ENCODE measurements at places on chromosomes 5 and 9.

- DNase-seq: no peak
Measured at GRCh38 chr9:17536027-17536426, 42.8 kb upstream of the SH3GL2 start.

DNA sequence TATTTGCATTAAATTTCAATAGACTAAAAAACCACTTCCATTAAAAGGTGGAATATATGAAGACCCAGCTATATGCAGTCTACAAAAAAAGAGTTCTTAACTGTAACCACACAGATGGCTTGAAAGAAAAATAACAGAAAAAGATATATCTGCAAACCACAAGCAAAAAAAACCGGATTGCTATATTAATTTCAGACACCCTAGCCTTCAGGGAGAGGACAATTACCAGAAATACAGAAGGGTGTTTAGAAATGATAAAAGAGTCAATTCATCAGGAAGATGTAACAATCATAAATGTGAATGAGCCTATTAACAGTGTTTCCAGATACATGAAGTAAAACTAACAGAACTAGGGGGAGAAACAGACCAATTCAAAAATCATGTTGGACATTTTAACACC lies 56.9 kb upstream of the SMIM23 start:
- no peak for DNase-seq

DNA sequence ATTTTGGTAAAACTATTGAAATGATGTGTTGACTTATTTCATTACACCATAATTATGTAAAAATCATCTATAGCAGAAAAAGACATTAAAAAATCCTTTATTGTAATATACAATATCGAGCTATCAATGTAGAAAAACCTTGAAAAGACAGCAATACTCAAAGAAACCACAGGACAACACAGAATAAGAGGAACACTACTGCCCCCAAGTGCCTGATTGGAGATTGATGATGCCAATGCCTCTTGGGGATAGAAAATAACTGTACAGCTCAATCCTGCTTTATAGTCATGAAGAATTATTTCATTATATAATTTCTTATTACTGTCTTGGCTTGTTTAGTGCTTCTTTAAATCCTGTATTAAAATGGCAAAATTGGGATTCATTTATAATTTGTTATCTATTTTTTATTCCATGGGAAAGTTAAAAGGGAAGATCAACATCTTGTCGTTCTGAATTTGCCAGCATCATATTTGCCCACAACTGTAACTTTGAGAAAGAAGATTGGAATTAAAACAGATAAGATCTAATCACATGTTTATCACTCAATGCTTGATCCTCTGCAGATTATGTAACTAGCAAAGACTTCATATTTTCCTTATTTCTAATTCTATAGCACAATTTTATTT lies 337.5 kb downstream of the CDH9 start:
- peak; percentile 26 for DNase-seq

DNA sequence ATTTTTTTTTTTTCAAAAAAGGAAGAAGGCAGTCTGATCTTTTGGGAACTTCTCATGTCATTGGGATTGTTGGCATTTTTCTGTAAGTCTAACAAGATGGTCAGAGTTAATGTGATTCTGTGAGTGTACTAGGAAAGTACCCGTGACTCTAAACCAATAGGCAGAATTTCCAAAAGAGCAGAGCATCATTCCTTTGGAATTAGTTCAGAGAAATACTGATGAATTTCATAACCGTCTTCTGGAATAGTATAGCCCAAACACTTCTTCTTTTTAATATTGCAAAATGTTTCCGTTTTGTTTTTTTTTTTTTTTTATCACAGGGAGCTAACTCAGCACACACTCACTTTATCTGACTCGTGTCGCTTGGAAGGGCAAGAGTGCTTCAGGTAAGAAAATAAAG lies 407.4 kb downstream of the DTWD2 start:
- DNase-seq: no peak

DNA sequence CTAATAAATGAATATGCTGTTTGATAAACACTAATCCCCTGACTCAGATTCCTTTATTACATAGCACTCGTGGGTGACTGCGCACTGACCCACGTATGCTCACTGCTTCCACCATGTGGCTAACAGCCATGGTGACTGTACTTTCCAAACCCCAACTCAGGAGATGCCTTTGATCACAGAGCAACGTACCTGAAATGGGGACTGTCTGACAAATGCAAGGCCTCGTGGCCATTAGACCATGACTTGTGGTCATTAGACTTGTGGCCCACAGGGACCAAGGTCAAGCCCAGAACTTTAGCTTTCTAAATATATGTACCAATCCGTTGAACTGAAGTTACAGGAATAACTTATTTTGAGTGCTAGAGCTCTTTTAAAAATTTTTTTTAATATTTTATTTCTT lies 46.6 kb downstream of the CYFIP2 start:
- DNase-seq: peak; percentile 28

DNA sequence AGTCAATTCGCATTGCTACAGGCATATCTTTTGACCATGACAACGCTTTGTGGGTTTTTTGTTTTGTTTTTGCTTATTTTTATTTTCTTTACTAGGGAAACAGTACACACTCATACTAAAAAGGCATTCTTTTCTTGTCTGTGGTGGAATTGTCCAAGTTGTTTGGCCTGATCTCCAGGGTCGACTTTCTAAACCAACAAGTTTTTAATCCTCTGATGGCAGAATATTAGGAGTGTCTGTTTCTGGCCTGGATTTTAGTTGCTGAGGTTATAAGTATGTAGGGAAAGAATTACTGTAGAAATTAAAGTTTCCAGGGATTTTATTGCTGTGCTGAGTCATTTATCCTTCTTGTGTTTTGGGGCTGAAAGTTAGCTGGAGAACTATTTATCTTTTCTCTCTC lies 218.5 kb downstream of the TAF11L14 start:
- no peak for DNase-seq

DNA sequence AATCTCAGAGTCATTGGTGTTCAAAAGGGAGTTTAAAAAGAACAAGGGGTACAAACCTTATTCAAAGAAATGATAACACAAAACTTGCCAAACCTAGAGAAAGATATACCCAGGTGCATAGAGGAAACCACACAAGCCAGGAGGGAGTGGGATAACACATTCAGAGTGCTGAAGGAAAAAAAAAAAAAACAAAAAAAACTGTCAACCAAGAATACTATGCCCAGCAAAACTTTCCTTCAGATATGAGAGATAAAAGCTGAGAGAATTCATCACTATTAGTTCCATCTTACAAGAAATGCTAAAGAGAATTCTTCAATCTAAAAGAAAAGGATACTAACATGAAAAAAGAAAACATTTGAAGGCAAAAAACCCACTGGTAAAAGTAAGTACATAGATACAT lies 11.5 kb upstream of the TESK1 start:
- no peak for DNase-seq

DNA sequence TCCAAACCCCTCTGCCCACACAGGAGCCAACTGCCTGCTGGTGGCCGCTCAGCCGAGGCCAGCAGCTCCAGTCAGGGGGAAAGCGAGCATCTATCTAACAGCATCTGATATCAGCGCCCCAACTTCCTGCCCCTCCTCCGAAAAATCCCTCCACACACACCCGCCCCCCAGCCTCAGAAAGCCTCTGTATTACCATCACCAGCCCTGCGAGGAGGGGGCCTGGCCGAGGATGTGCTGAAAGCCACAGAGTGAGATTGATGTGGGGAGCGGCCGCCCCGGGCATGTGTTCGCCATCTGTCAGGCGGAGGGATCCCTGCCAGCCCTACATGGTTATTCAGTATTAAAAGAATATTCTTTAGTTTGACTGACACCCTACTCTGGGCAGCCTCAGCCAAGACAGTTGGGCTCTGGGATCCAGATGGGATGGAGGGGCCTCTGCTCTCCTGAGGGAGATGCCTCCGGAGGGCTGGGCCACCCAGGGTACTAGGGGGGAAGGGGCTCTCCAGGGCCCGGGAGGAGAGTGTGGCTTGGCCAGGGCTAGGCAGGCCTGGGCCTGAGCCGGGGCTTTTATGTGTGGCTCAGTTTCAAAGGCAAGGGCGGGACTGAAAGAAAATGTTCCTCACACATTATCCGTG lies 98.0 kb downstream of the HSD17B3 start:
- no peak for DNase-seq

DNA sequence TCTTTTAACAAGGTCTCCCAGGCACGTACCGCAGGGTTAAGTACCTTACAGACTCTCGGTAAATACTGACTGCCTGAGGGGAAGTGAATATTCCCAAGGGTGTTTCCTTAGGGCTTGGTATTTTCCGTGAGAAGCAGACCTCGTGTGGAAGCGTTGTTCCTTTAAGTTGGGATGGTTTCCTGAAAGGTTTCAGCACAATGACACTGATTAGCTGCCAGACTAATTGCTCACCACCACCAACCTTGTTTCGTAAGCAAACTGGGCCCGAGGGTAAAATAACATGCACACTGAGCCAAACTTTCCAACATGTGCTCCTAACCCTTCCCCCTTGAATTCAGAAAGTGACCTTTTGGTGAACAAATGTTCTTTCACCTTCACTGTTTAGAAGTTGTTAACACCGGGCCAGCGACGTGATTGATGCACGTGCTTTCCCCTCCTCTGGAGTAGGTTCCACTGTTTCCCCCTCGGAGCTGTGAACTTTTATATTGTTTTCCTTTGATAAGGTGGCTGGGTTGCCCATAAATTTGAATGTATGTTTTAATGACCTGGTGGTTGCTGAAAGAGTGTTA lies 128.1 kb upstream of the RPS23 start:
- peak; percentile 64 for DNase-seq

DNA sequence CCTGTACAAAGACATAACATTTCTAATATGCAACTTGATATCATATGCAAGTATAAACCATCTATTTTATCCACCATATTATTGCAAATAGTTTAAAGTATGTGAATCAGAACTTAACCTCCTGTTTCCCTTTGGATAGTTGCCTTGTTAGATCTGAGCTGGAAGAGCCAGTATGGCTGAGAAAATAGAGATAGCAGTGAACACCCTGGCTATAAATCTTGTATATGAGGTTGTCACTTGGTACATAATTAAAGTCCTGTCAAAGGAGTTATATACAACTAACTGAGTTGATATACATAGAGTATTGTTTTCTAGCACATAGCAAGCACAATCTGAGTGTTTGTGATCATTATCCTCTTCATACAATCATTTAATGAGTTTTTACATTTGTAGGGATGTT lies 272.3 kb downstream of the NTRK2 start:
- no peak for DNase-seq

Measured in left kidney (tissue), 8 donors.